ENCODE measurements at places on chromosomes 13 and 19.

GRCh38 chr13:86830046-86830445 is 841.1 kb upstream of the SLITRK5 start:
- DNase-seq = no peak

DNA sequence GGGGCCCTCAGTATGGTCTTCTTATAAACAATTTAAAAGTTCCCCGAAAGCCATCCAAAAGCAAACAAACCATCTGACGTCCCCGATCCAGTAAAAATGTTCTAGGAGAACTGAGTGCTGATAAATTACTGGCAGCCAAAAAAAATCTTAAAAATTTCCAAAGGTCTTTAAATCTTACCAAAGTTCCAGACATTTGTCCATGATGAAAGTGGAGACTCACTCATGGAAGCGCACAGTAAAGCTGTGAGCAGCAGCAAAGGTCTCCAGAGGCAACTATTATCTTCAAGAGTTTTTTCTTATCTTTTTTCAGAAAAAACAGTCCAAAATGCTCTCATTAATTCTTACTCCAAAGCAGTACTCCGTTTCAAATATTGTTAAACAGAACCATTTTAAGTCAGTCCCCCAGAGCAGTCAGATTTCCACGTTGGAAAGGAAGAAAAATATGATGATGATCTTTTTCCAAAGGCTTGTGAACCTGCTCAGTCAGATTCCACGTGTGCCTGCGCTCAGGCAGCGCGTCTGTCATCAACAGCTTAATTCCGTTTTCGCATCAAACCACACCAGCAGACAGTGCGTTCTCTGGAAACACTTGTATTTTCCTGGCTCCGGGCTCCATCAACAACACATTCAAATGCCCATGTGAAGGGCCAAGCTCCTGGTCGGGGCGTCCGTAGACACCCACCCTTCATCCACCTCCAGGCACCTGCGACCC is 85.4 kb downstream of the COL4A1 start:
- DNase-seq = no peak

GRCh38 chr13:98541701-98542203 is 35.2 kb downstream of the STK24 start:
- DNase-seq = peak; percentile 19

- peak; percentile 47 for DNase-seq
These were observed 6.6 kb upstream of the CD79A start for GRCh38 chr19:41870401-41870873.

DNA sequence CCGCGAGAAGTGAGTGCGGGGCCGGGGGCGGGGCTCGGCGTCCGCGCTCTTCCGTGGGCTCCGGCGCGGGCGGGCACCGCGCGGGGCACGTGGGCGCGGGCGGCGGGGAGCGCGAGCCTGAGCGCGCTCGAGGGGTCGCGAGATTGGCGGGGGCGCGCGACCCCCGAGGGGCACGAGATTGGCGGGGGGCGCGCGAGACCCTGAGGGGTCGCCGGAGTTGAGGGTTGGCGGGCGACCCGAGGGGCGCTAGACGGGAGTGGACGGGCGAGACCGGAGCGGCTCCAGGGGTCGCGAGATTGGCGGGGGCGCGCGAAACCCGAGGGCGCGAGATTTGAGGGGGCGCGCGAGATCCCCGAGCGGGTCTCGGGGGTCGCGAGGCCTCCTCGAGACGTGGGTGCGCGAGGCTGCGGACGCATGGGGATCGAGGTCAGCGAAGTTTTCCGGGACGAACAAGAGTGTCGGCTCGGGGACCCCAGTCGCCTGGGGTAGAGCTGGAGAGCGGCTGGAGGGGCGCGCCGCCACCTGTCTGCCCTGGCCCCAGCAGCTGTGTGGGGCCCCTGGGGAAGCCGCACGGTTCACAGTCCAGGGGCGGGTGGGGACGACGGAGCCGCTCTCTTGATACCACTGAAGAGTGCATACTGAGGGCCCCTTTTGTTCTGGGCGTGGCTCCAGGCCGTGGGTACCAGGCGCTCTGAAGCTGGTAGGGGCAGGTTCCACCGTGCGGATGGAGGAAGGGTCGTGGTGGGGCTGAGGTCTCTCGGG is 682 bp downstream of the SSBP4 start:
- DNase-seq = no peak

DNA sequence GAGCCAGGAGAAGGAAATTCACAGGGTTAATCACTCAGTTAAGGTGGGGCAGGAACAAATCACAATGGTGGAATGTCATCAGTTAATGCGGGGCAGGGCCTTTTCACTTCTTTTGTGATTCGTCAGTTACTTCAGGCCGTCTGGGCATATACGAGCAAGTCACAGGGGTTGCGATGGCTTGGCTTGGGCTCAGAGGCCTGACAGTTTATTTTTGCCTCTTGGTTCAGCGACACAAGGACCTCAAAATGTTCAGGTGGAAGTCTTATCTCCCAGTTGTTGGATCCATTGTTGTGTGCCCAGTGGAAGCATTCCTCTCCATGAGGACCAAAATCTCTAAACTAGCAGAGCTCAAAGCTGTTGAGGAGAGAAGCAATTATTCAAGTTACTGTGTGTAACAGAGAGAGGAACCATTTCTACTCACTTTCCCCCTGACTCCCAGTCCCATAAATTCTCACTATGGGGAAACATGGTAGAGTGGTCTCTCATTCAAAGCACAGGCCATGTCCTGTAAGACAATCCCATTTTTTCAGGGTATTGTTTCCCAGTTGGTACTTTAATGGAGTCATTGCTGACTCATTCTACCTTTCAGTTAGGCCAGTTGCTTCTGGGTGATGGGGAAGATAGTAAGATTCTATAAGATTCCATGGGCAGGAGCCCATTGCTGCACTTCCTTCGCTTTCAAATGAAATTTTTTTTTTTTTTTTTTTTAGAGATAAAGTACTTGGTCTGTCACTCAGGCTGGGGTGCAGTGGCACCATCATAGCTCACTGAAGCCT is 8.8 kb upstream of the COX7A1 start:
- DNase-seq = no peak

DNA sequence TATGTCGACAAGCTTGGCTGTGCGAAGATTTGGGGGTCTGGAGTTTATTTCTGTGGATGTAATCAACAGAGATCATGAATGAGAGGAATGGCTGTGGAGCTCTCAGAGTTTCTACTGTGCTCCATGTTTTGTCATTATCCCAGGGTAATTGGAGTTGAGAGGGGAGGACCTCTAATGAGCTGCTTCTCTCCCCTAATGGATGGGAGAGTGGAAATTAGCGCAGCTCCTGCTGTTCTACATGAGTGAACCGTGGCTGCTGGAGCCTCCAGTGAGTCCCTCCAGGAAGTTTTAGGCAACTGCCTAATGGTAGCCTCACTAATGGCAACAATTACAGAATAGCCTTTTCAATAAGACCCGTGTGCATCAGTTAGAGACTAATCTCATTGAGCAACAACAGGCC is 31.3 kb upstream of the FGF9 start:
- no peak for DNase-seq

- peak; percentile 99 for DNase-seq
These were observed 11.9 kb upstream of the FOSB start for GRCh38 chr19:45455707-45456499.

- no peak for DNase-seq
These were observed 50.6 kb downstream of the DPF1 start for GRCh38 chr19:38173291-38174041.

DNA sequence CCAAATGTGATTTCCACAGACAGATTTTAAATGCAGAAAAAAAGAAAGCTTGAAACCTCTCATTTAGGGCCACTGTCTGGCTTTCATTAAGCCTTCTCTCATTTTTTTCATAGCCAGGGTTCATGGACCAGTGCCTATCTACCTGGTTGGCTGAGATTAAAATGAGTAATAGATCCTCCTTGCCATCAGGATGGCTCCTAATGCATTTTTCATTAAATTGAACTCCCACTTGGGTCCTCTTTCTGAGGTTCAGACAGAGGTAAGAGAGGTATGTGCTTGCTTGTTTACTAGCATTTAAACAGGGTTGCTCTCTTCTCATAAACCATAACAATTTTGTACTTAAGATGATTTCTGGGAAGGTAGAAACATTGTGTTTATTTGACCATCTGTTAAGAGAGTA is 473.0 kb downstream of the TBC1D4 start:
- DNase-seq = no peak

GRCh38 chr19:40622773-40623075 is 21.6 kb downstream of the LTBP4 start:
- no peak for DNase-seq

GRCh38 chr19:33604651-33605050 is 17.1 kb upstream of the CHST8 start:
- no peak for DNase-seq

- DNase-seq = no peak
These were observed 5.6 kb downstream of the MAN2B1 start for GRCh38 chr19:12660980-12661379.

Data from EL (cell line).